ENCODE measurements at places on chromosomes 12 and 14. TPM values are rescaled to one million over a fixed set of nuclear protein-coding genes. Genes with fewer than 3 reads are reported as not detected.

- H3K4me1 ChIP-seq = no peaks in the 10 kb centered on the region
- no peaks in the 10 kb centered on the region for H3K36me3 ChIP-seq
- no peak overlapping the region for H3K27ac ChIP-seq
- H3K4me3 ChIP-seq = no peak overlapping the region
These were observed 18.3 kb downstream of the SLC17A8 start for GRCh38 chr12:100375038-100375735.

DNA sequence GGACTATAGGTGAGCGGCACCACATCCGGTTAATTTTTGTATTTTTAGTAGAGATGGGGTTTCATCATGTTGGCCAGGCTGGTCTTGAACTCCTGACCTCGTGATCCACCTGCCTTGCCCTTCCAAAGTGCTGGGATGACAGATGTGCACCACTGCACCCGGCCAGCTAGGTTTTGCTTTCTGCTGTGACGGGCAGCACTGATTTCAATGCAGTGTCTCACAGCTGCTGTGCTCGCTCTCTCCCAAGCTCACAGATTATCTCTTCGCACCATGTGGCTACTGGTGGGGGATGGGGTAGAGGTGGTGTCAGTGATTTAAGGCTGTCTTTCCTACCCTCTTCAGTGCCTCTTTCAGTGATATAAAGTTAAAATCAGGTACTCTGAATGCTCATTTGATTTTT, 909.1 kb downstream of the TRHDE start:
- no peaks in the 10 kb centered on the region for H3K36me3 ChIP-seq
- H3K4me1 ChIP-seq = no peaks in the 10 kb centered on the region
- H3K4me3 ChIP-seq = no peak overlapping the region
- no peaks in the 10 kb centered on the region for H3K27me3 ChIP-seq

Gene PTPRR
- polyA plus RNA-seq = 1.4 TPM

- H3K27me3 ChIP-seq = no peaks in the 10 kb centered on the region
- no peaks in the 10 kb centered on the region for H3K36me3 ChIP-seq
- H3K27ac ChIP-seq = no peak overlapping the region
These were observed 6.5 kb downstream of the NFE2 start for GRCh38 chr12:54294152-54294952.

Gene ESPL1
- 6.9 TPM for polyA plus RNA-seq

Measured in SK-N-SH (cell line).